ENCODE measurements at places on chromosomes 1 and 21. TPM values are rescaled to one million over a fixed set of nuclear protein-coding genes. Genes with fewer than 3 reads are reported as not detected.

GRCh38 chr1:19339214-19339861 lies 27.2 kb downstream of the SLC66A1 start:
- DNase-seq, result no peak

Gene PPP1R8
- 57.4 TPM for total RNA-seq

Gene LINGO4
- total RNA-seq, result not detected

Gene LRRC53
- not detected for total RNA-seq

DNA sequence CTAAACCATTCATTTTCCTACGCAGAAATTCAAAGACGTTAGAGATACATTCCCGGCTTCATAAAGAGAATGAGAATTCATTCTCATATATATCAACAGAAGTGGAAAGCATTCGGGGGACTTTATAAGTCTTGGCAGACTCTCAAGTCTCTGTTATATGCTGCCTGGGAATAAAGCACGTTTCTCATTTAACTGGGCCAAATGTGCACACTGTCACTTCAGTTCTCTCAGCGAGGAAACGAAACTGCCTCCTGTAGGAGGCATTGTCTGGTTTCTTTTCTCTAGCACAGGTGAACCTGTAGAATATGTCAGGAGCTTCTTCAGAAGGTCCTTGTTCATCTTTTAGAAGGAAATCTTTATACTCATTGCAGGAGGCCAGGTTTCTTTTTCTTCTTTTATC lies 367.6 kb downstream of the PTBP2 start:
- DNase-seq, result no peak

Gene OR6N1
- total RNA-seq, result not detected

- DNase-seq, result no peak
Observed at GRCh38 chr1:113912594-113913311, 7.6 kb downstream of the DCLRE1B start.

GRCh38 chr1:22341791-22342605 lies 109.7 kb upstream of the ZBTB40 start:
- DNase-seq, result no peak

GRCh38 chr1:54429838-54430237 lies 23.6 kb upstream of the SSBP3 start:
- no peak for DNase-seq

DNA sequence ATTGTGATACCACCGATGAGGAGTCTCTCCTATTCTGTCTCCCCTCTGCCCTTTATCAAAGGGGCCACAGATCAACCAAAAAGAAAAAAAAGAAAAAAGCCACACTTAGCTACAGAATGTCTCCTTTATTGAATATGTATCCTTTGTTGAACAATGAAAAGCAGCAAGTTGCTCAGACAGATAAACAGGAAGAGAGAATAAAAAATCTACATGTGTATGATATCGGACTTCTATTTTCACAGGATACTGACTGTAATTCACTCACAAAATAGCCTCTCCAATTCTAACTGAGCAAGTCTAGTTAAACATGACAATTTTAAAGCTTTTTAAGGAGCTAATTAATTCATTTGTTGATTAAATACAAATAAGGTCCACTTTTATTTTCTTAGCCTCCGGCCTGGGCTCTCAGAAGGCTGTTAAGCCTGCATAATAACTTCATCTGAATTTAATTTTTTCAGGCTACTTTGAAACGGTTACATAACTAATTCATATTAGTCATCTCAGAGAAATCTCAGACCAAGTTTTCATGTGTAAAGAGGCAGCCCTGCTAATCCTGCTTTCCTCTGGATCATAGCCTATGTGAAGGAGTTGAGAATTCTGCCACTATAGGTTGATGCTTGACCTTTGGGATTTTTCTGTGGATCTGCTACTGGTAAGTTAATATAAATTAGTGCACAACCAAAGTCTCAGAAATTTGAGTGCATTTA lies 304.1 kb upstream of the NR5A2 start:
- no peak for DNase-seq

Gene TPTE
- total RNA-seq, result not detected

Gene UBE2U
- total RNA-seq, result not detected

Gene POTED
- total RNA-seq, result not detected

Gene MEGF6
- total RNA-seq, result 47.6 TPM
